ENCODE measurements at places on chromosomes 11 and 22. TPM values are rescaled to one million over a fixed set of nuclear protein-coding genes. Genes with fewer than 3 reads are reported as not detected.

DNA sequence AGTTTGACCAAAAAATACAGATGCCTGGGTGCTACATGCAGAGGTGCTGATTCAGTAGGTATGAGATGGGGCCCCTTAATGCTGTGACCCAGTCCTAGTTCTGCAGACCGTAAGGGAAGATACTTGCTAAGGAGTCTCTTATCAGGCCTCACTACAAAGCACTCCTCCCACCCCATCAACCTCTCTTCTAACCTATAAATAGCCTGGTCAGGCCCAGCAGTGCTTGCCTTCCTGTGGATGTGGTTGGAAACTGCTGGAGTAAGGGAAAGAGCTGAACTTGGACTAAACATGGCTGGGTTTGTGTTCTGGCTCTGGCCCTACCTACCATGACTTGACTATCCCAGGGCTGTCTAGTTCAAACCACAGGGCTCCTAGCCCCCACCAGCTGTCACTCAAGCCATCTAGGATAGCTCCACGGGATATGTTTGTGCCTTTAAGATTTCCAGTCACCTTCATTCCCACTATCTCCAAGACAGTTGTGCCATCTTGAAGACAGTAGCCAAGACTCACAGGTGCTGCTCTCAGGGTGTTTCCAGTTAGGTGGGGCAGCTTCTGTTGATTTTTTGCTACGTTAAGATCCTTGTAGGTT lies 9.5 kb upstream of the DKK3 start:
- no peak for DNase-seq

- DNase-seq = no peak
Measured at GRCh38 chr11:119194811-119195440, 9.7 kb downstream of the NHERF4 start.

- DNase-seq = no peak
Measured at GRCh38 chr11:2237457-2238238, 32.7 kb downstream of the ASCL2 start.

DNA sequence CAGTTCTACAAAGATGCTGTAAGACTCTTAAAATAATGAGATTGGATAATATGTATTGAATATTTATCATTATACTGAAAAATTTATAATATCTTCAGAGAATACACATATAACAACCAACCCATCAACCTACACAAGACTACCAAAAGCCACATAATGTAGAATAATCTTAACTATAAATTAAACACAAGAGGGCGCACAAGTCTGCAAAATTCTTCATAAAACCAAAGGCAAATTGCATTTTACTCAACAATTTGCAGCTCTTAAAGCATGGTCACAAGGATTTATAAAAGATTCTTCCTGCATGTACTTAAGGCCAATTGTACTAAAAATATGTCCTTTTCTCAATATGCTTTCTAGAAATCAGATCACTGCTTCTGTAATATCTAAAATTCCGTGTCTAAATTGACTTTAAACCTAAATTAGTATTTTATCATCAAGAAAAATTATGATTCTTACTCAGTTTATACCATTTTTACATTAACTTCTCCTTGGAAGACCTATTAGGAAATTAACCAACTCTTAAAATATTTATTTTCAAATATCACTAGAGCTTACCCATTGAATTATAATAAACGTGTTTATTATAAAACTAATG lies 79.0 kb downstream of the TTC28 start:
- no peak for DNase-seq

The NXPE1 gene
- total RNA-seq = not detected

The PATE2 gene
- total RNA-seq = not detected

- DNase-seq = peak; percentile 2
Measured at GRCh38 chr11:2788168-2789071, 88.6 kb upstream of the KCNQ1OT1 start.

The OR4D6 gene
- total RNA-seq = not detected

The GRIK4 gene
- total RNA-seq = 0.30 TPM

DNA sequence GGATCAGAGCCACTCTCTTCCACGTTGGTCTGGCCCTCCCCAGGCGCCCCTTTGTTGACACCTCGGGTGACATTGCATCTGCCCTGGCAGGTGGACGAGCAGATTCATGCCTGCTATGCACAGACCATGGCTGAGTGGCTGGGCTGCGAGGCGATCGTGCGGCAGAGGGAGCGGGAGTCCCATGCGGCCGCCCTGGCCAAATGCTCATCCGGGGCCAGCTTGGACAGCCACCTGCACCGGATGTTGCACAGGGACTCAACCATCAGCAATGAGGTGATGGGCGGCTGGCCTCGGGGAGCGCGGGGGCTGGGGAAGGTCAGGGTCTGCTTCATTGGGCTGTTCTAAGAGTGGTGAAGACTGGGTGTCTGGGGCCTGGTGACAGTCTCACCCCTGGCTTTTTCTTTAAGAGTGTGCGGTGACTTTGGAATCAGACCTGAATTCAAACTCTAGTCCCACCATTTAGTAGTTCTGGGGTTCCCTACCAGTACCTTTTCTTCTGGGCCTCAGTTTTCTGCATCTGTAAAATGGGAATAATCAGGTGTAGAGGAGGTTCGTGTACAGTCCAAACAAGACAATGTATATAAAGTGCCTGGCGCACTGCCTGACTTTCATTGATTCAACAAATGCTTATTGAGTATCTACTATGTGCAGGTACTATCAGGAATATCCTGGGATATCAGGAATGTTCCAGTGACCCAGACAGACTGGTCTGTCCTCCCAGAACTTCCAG lies 53.0 kb downstream of the LHFPL7 start:
- no peak for DNase-seq

The APOBEC3H gene
- total RNA-seq = not detected

GRCh38 chr11:2132874-2133240 lies 6.3 kb downstream of the IGF2 start:
- no peak for DNase-seq

DNA sequence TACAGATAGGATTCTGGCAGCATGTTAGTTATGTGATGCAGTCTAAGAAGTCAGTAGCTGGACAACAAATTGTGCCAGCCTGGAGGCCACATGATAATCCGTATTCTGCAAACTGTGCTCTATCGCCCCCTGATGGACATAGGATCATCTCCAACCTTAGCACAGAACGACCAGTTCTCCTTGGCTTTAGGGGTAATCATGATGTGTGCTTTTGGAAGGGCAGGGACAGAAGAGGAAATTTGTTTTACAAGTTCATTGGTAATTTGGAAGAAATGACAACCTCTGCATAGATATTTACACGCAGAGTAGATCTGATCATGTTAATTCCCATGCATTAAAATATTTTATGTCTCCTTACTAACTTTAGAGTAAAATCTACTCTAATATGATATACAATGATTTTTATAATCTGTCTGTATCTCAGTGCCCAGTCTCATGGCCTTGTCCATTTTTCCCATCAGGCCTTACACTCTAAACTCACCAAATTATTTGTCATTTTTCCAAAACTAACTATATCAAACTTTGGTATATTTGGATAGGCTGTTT lies 12.1 kb downstream of the OR10D3 start:
- DNase-seq = no peak

DNA sequence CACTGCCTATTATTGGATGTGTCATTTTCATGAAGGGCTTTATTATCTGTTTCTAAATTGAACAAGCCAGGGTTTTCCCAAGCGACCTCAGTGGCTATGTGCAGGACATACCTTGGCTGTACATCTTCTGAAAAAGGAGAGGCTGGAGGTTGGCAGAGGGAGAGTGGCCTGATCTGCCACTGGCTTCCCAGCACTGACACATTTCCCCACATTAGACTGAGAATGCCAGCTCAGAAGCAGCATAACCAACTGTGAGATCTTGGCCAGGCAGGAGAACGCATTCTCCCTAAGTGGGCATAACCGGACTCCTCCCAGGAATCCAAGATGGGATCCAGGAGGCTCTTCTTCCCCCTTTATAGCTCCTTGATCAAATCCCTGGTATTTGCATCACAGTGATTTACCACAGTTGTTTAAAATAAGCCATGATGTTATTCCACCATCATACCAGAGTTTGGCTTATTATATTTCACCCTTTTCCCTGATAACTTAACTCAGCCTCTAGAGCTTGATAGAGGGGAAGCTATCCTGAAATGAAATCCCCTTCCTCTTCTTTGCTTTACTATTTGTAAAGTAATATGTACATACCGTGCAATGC lies 33.8 kb downstream of the AMOTL1 start:
- DNase-seq = no peak

All from activated T-cell treated with anti-CD3 and anti-CD28 coated beads, Interleukin-2, amount 50 U/mL, for 4 hours (primary cell).